ENCODE measurements at places on chromosomes 4 and X.
A peak's percentile ranks its signal among the peaks of the same experiment; 100 is the strongest.

DNA sequence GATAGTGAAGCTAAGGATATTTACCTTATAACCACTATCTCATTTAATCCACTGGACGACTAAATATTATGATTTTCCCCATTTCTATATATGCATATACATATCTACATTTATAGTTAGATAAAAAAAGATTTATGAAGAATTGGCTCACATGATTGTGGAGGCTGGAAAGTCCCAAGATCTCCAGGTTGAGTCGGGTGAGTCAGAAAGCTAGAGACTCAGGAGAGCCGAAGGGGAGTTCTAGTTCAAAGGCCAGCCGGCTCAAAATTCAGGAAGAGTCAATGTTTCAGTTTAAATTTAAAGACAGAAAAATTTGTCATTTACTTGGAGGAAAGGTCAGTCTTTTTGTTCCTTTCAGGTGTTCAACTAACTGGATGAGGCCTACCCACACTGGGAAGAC lies 158.2 kb upstream of the CPEB2 start:
- DNase-seq, result no peak

- no peak for DNase-seq
Measured at GRCh38 chr4:4395371-4395770, 8.5 kb downstream of the NSG1 start.

GRCh38 chrX:16711893-16712547 lies 449 bp downstream of the CTPS2 start:
- no peak for DNase-seq

DNA sequence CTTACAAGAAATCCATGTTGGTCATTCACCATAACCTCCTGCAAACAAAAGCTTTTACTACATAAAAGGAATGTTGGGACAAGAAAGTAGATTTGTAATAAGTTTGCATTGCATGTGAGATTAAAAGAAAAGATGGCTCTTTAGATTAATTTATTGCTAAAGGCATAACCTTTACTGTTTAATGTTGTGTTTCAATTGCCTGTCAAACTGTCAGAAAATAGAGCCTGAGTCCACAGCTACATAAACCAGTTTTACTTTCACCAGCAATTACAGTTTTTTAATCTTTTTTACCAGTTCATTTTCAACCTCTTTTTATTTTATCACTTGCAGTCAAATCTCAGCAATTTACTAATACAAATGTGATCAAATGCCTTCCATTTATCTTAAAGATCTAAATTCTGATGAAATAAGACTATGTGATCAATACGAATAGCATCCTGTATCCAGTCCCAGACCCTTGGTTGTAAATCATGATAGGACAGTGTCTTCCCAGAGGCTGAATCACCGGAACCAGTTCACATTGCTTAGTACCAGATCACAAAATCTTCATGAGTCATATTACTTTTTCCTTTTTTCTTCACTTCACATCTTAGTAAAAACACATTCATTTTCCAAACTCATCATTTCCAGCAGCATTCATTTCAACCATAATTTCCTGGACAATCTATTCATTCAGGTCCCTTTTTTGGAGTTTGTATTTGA lies 95.4 kb upstream of the FRG1 start:
- no peak for DNase-seq

DNA sequence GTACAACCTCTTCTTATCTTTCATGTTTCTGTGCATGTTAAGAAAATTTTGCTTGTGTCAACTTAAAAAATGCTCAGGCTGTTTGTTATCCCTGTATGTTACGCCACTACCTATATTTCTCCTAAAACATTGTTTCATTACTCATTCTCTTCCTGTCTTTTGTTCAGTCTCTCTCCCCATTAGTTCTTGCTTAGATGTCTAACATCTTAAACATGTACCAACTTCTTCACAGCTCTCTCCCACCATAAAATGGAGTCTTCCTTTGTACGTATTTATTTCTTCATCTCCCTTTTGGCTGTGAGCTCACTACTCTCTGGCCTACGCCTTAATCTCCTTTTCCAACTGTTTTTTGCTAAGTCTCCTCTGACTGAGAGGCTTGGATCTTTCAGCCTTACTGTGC lies 36.4 kb downstream of the PCDH7 start:
- no peak for DNase-seq

- DNase-seq, result no peak
Measured at GRCh38 chr4:14716691-14717090, 285.6 kb upstream of the CPEB2 start.

DNA sequence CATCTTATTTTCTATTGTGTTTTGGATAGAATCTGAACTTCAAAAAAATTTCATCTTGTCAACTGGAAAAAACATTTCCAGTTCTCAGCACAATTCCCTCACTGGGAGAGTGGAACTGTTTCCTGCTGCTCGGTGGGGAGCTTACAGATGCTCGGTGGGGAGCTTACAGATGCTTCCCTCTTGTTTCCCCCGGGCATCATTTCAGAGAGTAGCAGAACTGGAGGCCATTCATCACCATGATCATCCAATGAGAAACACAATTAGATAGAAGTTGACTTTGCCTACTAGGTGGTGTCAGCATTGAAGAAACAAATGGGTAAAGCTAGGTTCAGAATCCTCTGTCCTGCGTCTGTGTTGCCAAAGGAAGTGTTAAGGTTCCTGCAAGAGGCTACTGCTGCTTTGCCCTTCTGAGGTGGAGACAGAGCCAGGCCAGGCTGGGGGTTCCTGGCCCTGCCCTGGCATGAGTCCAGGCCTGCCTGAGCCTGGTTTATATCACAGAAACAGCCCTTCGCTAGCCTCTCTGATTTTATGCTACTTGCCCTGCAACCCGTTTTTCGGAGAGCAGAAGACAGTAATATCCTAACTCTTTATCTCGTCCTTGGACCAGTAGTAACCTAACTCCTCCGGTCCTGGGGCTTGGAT lies 70.6 kb downstream of the TAPT1 start:
- no peak for DNase-seq

- no peak for DNase-seq
Measured at GRCh38 chr4:85557016-85557901, 82.3 kb downstream of the ARHGAP24 start.

DNA sequence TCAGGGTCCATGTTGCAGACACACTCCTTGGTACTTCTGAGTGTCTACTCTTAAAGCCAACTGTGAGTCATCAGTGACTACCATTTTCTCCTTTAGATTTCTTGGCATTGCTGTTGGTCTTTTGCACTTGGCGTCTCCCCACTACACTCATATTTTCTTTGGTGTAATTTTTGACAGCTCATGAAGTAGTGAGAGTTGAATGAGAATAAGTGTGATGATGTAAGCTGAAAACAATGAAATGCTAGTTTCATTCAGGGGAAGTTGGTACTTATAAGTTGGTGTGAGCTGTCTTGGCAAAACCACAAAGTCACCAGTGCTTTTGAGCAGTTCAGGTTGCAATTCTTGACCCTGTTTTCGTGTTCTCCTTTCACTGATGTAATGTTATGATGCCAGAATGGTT lies 142.9 kb upstream of the ARX start:
- peak; percentile 35 for DNase-seq

- DNase-seq, result no peak
Measured at GRCh38 chrX:135543924-135544323, 23.5 kb downstream of the INTS6L start.

GRCh38 chrX:78945186-78945912 lies at the start of gene P2RY10:
P2RY10 (plus strand) TSS chrX:78945391; CDS start chrX:78960521, 15,130 bp downstream.
- DNase-seq, result no peak

DNA sequence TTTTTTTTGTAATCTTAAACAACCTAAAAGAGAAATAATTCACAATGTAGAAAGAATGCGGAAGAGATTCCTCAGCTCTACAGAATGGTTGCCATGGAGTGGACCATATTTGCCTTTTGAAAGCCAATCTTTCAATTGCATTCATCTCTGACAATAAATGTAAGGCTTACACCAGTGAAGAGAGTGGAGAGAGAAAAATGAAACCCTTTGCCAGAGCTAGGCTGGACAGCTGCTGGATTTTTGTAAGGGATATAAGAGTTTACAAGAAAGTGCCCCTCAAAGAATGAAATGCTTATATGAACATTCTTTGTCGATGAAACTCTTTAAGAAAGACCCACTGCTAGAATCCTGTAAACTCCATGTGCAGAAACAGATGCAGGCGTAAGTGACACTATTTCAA lies 66.0 kb upstream of the FAT1 start:
- no peak for DNase-seq

- DNase-seq, result no peak
Measured at GRCh38 chr4:19592391-19592790, 659.3 kb upstream of the SLIT2 start.

DNA sequence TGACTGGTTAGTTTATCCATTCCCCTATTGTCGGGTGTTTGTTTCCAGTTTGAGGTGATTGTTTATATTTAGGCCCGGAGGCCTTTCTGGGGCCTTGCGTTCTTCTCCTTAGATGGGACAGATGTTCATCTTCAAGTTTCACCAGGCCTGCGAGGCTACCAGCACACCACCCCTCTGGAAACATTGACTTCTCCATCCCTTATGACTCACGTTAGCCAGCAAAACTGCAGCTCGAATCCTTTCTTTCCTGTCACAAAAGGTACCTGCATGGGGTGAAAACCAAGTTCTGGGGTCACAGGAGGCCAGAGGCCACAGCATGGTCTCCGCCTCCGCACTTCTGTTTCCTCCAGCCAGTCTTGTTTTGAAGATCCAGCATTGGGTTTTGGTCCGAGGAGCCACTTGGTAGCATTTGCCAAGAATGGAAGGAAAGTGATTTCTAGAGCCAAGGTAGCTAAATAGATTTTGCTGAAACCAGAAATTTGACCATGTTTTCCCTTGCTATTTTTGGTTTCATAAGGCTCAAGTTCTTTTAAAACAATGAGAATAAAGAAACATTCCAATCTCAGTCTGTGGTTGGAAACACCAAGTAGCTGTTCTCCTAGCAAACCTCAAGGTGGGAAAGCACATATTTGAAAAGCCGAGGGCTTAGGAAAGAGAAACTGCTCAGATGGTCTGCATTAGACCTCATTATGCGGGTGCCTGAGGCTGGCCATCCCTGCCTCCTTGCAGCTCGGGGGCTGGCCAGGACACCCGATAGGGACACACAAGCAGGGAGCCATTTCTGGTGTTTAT lies 5.6 kb downstream of the NYX start:
- no peak for DNase-seq

DNA sequence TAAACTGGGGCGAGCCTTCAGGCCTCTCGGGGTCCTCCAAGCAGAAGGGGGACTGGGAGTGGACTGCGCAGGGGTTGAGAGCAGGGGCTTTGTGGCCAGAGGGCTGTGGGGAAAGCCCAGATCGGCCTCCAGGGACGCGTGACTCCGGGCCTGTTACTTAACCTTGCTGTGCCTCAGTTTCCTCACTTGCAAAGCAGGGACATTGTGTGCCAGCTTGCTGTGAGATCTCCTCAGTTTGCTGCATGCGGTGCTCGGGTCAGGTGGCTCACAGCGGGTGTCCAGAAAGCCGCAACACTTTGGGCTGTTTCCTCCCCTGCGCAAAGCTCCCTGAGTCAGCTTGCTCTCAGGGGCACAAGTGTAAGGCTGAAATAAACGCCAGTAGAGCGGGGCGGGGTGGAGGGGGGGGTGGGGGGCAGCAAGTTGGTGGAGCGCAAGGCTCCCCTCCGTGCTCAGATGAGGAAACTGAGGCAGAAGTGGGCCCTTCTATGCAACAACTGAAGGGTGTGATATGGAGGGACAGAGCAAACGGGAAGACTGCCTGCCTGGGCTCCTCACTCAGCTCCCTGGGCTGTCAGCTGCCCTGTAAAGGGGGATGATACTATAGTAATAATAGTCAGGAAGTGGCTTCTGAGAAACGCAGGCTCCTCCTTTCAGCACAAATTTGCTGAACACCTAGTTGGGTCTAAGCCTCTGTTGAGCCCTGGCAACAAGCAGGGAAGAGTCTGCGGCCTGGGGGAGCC lies 101.0 kb downstream of the HMX1 start:
- DNase-seq, result no peak
